ENCODE measurements at places on chromosomes 1 and 21.

GRCh38 chr1:225999912-226000337 lies 782 bp upstream of the SDE2 start:
- no peak for DNase-seq

GRCh38 chr1:183567584-183567983 lies 22.7 kb downstream of the NCF2 start:
- no peak for DNase-seq

- DNase-seq, result peak; percentile 79
These were observed 14.0 kb upstream of the UMODL1 start for GRCh38 chr21:42056996-42057689.

DNA sequence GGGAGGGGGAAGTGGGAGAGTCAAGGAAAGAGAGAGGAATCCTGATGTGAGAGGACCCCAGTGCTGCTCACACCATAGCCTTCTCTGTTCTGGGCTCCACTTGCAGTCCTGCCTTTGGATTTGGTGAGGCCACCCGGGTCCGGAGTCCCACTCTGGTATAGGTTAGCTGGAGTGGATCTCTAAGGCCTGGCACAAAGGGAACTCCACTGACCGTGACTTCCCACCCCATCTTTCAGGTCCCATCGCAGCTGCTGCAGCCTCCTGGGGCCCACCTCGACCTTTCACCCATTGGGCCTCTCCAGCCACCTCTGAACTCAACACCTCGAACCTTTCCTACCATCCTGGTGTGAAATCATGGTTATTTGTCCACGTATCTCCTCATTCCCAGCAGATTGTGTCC lies 324.4 kb downstream of the MATN1 start:
- no peak for DNase-seq

- no peak for DNase-seq
These were observed 162.5 kb downstream of the PCBP3 start for GRCh38 chr21:45806042-45806441.

- DNase-seq, result no peak
These were observed 3.1 kb downstream of the OBSCN start for GRCh38 chr1:228210712-228211530.

- no peak for DNase-seq
These were observed 13.7 kb downstream of the CD2 start for GRCh38 chr1:116767782-116768382.

- DNase-seq, result no peak
These were observed 647 bp upstream of the SPRR1A start for GRCh38 chr1:152983234-152983633.

Measured in NCI-H1417 (cell line).